ENCODE measurements at places on chromosomes 12 and 14. TPM values are rescaled to one million over a fixed set of nuclear protein-coding genes. Genes with fewer than 3 reads are reported as not detected.

DNA sequence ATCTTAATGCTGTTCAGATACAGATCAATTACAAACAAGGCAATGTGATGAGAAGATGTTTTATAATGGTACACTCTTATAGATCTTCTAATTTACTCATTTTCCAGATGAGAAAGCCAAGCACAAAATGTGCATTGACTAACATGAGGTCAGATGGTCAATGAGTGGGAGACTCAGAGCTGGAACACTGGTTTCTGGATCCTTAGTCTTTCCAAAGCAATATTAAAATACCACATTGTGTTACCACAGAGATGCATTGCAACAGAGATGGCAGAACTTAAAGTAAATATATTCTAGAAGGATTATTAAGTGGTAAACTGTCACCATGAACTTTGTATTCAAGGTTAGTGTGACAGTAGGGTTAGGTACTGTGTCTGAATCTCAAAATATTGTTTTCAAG is 113.6 kb downstream of the SLC15A5 start:
- ATAC-seq, result no peak

DNA sequence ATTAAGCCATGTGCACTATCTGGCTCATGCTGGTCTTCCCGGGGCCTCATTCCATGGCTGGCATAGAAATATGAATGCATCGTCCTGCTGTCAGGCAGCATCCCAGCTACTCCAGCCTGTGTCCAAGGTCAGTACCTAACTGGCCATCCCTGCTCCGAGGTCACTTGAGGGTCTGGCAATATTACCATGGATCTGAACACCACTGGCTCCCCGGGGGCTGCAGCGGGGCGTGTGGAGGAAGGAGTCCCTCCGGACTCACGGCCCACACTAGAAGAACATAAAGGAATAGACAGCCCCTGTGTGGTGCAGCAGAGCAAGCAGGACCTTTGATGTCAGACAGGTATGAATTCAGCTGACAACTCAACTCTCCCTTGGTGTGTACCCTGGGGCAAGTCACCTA is 19.2 kb downstream of the ESRRB start:
- no peak for ATAC-seq

GRCh38 chr14:21240417-21240816 is 28.8 kb downstream of the HNRNPC start:
- ATAC-seq, result no peak

DNA sequence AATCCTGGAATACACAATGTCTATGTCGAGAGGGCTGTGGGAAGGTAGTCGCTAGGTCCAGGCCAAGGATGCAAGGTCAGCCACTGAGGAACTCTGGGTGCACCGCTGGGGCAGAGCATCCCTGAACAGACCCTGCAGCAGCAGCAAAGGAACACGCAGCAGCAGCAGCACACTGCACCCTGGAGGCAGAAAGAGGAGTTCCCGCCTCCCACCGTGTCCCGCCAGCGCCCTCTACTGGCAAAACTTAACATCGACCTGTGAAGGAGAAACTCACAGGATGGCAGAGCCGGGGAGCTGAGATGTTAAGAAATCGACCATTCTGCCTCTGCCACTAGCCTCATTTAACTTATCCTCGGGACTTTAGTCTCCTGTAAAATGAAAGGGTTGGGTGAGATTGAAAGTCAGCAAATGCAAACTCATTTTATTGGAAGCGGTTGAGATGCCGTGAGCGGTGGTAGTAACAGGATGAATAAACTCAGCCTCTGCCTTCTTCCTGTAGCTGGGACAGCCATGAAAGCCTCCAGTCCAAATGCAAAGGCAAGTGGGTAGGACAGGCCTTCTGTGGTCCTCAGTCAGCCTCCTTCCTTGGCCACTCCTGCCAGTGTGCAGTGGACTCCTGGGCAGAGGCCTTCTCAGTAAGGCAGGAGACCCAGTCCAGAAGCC is 45.6 kb downstream of the STAB2 start:
- peak; percentile 83 for ATAC-seq

DNA sequence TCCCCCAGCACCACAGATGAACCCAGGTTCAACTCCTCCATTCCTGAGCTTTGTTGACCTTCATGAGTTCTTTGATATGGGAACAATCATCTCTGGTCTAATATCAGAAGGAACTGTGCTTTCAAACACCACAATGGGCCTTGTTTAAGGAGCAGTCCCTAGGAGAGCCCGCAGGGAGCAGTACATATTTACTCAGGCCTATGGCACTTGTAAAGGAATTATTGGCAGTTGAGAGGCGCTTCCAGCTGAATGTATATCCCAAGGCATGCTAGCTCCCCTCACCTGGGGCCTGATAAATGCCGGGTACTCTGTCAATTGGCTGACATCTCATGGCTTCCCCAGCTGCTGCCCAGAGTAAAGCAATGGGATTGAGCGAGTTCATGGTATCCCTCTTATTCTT is 76.2 kb downstream of the ZFP36L1 start:
- ATAC-seq, result no peak

GRCh38 chr12:76764856-76765255 is 941 bp downstream of the ZDHHC17 start:
- ATAC-seq, result no peak

GRCh38 chr14:32724867-32725471 is 213.7 kb upstream of the NPAS3 start:
- no peak for ATAC-seq

GRCh38 chr14:50675597-50675996 is 7.5 kb upstream of the SAV1 start:
- ATAC-seq, result no peak

DNA sequence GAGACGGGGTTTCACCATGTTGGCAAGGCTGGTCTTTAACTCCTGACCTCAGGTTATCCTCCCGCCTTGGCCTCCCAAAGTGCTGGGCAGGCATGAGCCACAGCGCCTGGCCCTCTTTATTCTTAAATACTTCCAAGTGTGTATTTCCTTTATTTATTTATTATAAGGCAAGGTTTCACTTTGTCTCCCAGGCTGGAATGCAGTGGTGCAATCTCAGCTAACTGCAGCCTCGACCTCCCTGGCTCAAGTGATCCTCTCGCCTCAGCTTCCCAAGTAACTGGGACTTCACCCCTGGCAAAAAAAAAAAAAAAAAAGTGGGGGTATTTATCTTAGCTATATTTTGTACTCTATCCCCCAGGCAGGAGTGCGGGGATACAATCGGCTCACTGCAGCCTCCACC is 6.8 kb downstream of the FAM216A start:
- ATAC-seq, result no peak

- no peak for ATAC-seq
Measured at GRCh38 chr12:54228471-54228870, 39.7 kb upstream of the SMUG1 start.

GRCh38 chr12:117312770-117313169 is 48.7 kb downstream of the NOS1 start:
- ATAC-seq, result no peak

- no peak for ATAC-seq
Measured at GRCh38 chr14:59540852-59541251, 35.8 kb downstream of the CCDC175 start.

DNA sequence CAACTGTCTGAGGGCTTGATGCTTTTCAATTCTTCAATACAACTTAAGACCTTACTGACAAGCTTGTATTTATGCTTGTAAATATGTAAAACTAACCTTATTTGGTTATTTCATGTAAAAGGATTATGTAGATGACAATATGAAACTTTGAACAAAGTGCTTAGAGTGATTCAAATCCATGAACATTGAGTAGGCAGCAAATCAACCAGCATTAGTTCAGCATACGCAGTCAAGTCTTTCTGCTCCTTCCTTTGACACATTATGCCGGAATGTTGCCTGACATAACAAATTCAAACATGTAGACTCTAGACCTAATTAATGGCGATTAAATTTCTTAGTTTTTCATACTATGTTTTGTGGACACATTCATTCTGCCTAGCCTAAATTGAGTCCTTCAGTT is 105.2 kb downstream of the FGD4 start:
- ATAC-seq, result peak; percentile 81

- ATAC-seq, result peak; percentile 27
Measured at GRCh38 chr14:36751920-36752319, 90.3 kb downstream of the PAX9 start.

GRCh38 chr14:99276482-99276881 is 4.5 kb upstream of the BCL11B start:
- no peak for ATAC-seq

GRCh38 chr12:50842637-50843493 is at the start of gene TMPRSS12:
Gene TMPRSS12 (plus strand): TSS chr12:50842926. CDS start chr12:50842965, 39 bp downstream.
- ATAC-seq, result peak; percentile 54

DNA sequence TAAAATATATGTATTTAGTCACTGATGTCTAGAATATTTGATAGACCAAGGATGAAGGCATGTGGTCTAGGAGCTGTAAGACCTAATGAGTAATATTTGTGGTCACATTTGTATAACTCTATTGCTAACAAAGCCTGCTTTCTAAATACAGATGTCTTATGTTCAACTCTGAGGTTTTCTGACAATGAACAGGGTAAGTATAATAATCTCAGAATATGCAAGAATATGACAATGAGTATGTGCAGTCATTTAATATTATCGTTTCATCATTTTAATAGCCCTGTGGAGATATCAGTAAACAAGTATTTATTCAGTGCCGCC is 389.6 kb downstream of the LRIG3 start:
- no peak for ATAC-seq

DNA sequence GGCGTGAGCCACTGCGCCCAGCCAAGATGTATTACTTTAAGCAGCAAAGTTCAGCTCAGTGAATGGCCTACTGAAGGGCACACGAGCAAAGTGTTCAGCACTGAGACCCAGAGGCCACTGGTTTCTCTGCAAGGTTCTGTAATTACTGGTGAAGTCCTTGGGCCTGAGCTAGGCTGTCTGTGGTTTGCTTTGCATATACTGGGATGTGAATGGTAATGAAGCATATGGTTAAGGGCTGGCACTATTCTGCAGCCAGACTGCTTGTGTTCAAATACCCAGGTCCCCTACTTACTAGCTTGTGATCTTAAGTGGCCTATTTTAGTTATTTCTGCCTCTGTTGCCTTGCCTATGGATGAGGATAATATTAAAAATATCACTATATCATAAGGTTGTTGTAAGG is 72.0 kb downstream of the LLPH start:
- no peak for ATAC-seq

DNA sequence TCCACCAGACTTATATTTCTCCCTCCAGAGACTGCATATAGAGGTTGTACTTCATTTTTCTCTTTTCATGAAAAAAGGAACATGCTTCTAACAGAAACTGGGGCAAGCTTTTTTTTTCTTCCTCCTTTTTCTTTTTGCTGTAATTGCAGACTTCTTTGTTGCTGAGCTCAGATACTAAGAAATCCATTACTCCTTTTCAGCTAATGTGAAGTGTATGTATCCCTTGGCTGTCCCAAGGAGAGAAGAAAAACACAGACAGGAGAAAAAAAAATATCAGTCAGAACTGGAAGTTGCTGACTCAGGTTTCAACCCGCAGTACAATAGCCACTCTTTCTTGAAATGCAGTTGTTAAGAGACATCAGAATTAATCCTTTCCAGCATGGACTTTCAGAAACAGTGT is 1248.4 kb downstream of the LRFN5 start:
- ATAC-seq, result no peak

GRCh38 chr12:131699434-131699833 is 11.5 kb upstream of the SFSWAP start:
- ATAC-seq, result no peak

DNA sequence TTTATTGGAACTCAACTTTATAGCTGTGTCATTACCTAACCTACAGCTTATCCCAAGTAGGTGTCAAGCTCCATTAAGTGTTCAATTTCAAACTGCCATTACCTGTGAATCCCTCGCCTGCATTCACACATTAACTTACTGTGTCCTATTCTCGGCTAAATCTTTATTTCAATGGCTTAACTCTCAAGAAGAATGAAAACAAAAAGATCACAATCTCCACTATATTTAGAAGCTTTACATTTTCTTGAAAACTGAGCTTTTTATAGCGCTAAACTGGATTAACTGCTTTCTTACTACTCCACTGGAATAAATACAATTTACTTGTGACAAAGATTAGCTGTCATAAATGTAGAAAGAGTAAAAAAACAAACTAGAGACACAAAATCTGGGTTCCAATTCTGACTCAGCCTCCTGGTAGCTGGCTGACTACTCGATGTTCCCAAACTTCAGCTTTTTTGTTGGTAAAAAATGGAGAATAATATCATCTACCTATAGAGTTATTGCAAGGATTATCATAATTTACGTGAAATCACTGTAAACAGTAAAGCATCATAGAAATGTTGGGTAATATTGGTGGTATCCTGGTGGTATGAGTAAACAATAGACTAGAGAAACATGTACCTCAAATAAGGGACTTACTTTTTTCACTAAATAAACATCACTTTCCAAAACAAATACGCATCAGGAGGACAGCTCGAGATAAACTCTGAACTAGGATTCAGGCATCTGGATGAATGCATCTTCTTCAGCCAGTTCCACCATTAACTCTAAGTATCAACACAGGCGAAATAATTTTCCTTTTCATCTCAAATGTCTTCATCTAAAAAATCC is 1.7 kb downstream of the RALGAPA1 start:
- ATAC-seq, result no peak

GRCh38 chr12:27822076-27822712 is 42.2 kb upstream of the MANSC4 start:
- peak; percentile 91 for ATAC-seq

DNA sequence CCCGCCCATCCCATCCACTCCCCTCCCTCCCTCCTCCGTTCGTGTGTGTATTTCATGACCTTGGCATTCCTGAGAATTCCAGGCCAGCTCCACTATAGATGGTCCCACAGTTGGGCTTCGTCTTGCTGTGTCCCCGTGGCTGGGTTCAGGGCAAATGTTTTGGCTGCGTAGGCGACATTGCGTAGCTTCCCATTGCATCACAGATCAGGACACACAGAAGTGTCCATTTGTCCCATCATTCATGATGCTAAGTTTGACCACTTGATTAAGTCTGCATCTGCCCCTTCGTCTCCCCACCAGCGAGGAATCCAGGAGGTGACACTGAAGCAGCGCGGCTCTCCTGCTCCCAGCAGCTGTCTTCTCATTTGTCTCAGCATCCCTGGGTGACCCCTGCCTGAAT is 38.6 kb upstream of the MMP17 start:
- no peak for ATAC-seq

DNA sequence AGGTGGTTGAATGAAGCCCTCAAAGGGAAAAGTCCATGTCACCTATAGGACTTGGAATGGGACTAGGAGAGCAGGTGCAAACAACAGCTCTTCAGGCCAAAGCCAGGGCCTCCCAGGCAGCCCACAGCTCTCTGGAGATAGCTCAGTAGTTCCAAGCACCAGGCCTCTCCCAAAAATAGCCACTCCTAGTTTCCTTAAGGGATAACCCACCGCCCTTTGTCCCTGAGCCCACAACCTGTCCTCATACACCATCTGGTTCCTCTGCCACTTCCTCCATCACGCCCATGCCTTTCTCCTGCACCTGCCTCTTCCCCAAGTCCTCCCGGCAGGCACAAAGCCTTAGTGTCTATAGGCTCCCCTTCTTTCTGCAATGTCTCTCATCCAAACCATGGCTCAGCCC is 2.1 kb downstream of the RAB15 start:
- ATAC-seq, result no peak

Gene TBX3
- total RNA-seq, result 2.4 TPM

Gene TCP11L2
- total RNA-seq, result 35.3 TPM

Gene WIF1
- total RNA-seq, result 0.20 TPM

Gene GLT1D1
- total RNA-seq, result 0.64 TPM

Gene SERPINA10
- total RNA-seq, result not detected

Gene NGB
- total RNA-seq, result not detected

Gene RIC8B
- total RNA-seq, result 3.0 TPM

Gene ASPG
- 59.2 TPM for total RNA-seq

Gene PMEL
- 0.52 TPM for total RNA-seq

Gene MSRB3
- 3.6 TPM for total RNA-seq

Gene FOXN4
- total RNA-seq, result not detected

Gene OLR1
- 0.24 TPM for total RNA-seq
